ENCODE measurements at places on chromosomes 11 and 22. TPM values are rescaled to one million over a fixed set of nuclear protein-coding genes. Genes with fewer than 3 reads are reported as not detected.

Gene ARHGAP20
- 3.5 TPM for total RNA-seq

Gene GTPBP1
- 28.3 TPM for total RNA-seq

Gene SCGB2A2
- total RNA-seq, result not detected

- DNase-seq, result no peak
Measured at GRCh38 chr11:70849031-70849430, 403.3 kb downstream of the SHANK2 start.

- DNase-seq, result no peak
Measured at GRCh38 chr11:114478001-114478410, 38.7 kb downstream of the REXO2 start.

GRCh38 chr11:80414181-80415165 is 973.6 kb upstream of the TENM4 start:
- no peak for DNase-seq

- DNase-seq, result no peak
Measured at GRCh38 chr22:27296091-27296675, 505.4 kb downstream of the MN1 start.

DNA sequence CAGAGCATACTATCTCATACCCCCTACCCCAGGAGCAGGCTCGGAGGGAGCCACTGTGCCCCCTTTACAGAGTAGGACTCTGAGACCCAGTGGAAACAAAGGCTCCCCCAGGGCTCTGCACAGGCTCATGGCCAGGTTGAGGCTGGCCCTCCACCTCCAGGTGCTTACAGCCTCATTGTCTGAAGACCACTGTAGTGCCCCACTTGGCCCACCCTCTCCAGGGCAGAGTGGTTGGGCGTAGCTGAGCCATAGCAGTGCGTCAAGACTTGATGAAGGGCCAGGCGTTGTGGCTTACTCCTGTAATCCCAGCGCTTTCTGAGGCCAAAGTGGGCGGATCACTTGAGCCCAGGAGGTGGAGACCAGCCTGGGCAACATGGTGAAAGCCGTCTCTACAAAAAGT is 1.7 kb downstream of the ANKRD13D start:
- DNase-seq, result peak; percentile 88

GRCh38 chr22:17931400-17931825 is 92.9 kb downstream of the MICAL3 start:
- peak; percentile 89 for DNase-seq

Data from osteoblast (primary cell).